ENCODE measurements at places on chromosomes 13 and 19. TPM values are rescaled to one million over a fixed set of nuclear protein-coding genes. Genes with fewer than 3 reads are reported as not detected.

- DNase-seq = no peak
Measured at GRCh38 chr19:23393121-23393520, 2.1 kb downstream of the ZNF91 start.

DNA sequence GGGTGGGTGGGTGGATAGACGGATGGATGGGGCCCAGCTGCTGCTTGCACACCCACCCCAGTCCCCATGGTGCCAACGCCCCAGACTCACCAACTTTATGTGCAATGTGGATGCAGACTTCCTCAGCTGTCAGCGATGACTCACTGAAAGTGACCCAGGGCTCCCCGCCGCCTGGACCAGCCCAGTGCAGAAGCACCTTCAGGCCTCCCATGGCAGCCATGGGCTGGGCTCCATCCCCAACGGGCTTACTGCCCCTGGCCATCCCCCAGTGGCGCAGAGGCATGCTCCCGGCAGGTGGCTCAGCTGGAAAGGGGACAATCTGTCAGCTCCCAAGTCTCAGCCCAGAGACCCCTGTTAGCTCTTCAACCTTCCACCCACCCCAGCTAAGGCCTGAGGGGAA, 2.2 kb downstream of the TYK2 start:
- DNase-seq = no peak

DNA sequence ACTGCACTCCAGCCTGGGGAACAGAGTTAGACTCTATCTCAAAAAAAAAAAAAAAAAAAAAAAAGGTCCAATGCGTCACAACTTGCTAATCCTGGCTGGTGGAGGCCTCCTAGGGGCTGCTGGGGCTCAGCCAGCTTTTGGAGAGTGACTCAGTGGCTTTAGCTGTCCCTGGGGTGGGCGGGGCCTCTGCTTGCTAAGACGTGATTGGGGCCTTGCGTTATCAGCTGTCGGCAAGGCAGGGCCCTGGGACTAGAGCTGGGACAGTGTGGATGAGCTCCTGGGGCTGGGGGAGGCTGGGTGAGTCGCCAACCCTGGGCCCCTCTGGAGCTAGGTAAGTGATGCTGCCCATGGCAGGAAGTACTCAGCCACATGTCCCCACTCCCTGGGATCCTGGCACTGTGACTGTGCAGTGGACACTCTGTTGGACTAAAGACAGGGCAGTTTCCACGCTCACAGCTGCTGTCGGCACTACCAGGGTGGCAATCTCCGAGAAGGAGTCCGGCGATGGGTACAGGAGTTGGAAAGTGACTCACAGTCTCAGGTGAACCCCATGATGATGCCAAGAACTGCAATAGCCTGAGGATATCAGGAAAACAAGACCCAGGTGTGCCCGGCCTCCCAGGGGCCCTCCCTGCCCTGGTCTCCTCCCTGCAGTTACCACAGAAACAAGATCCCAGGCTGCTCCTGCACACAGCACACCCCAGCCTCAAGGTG, 32.2 kb downstream of the F2RL3 start:
- no peak for DNase-seq

- DNase-seq = no peak
Measured at GRCh38 chr13:44311011-44311780, 62.4 kb upstream of the SERP2 start.

DNA sequence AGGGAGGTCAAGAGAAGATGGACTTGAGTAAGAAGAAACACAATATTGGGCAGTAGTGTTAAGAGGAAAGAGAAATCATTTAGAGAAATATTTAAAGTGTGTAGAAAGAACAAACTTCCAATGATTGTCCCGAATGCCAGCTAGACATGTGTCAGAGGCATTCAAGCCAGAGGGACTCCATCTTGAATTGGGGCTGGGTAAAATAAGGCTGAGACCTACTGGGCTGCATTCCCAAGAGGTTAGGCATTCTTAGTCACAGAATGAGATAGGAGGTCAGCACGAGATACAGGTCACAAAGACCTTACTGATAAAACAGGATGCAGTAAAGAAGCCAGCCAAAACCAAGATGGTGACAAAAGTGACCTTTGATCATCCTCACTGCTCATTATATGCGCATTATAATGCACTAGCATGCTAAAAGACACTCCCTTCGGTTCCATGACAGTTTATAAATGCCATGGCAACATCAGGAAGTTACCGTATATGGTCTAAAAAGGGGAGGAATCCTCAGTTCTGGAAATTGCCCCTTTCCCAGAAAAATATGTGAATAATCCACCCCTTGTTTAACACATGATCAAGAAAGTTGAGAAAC, 127.0 kb upstream of the IPO5 start:
- DNase-seq = no peak

DNA sequence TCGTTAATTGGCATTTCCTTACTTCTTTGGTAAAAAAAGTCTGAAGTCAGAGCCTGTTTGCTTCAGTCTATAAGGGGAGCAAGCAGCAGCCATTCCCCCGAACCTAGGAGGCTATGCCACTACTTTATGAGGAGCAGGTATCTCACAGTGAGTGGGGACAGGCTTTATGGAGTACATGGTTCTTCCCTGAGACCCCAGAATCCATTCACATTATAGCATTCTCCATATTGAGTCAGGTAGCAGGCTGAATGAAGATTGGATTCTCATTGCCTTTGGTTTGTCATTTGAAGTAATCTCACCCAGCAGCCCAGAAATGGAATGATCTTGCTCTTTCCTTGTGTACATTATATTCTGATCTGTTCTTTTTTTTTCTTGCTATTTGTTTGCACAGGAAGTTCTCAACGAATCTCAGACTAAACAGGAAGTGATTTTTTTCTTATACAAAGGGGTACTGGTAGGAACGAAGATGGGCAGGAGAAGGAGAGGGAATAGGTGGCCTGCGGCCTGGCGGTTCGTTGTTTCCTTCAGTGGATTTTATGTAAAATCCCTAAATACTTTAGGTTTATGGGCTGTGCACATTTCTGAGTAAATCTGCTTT, 74.4 kb downstream of the ARHGAP35 start:
- no peak for DNase-seq

- no peak for DNase-seq
Measured at GRCh38 chr13:51781246-51782022, 22.5 kb downstream of the DHRS12 start.

- DNase-seq = no peak
Measured at GRCh38 chr13:22499919-22500318, 680.9 kb upstream of the SGCG start.

The CYP4F11 gene
- total RNA-seq = not detected

The PRRG2 gene
- 1.2 TPM for total RNA-seq

The CEP89 gene
- 19.2 TPM for total RNA-seq

The MUC16 gene
- under 0.01 TPM for total RNA-seq

The CCL25 gene
- total RNA-seq = not detected

The C19orf73 gene
- 1.4 TPM for total RNA-seq

The SHANK1 gene
- not detected for total RNA-seq

The ZSCAN4 gene
- not detected for total RNA-seq
